ENCODE measurements at places on chromosomes 16 and 17.

DNA sequence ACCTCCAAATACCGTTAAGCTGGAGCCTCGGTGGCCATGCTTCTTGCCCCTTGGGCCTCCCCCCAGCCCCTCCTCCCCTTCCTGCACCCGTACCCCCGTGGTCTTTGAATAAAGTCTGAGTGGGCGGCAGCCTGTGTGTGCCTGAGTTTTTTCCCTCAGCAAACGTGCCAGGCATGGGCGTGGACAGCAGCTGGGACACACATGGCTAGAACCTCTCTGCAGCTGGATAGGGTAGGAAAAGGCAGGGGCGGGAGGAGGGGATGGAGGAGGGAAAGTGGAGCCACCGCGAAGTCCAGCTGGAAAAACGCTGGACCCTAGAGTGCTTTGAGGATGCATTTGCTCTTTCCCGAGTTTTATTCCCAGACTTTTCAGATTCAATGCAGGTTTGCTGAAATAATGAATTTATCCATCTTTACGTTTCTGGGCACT lies 928 bp downstream of the HBA1 start:
- peaks cover 10% of the 10 kb centered on the region for H3K27me3 ChIP-seq
- H3K36me3 ChIP-seq: no peaks in the 10 kb centered on the region
- no peak for DNase-seq

DNA sequence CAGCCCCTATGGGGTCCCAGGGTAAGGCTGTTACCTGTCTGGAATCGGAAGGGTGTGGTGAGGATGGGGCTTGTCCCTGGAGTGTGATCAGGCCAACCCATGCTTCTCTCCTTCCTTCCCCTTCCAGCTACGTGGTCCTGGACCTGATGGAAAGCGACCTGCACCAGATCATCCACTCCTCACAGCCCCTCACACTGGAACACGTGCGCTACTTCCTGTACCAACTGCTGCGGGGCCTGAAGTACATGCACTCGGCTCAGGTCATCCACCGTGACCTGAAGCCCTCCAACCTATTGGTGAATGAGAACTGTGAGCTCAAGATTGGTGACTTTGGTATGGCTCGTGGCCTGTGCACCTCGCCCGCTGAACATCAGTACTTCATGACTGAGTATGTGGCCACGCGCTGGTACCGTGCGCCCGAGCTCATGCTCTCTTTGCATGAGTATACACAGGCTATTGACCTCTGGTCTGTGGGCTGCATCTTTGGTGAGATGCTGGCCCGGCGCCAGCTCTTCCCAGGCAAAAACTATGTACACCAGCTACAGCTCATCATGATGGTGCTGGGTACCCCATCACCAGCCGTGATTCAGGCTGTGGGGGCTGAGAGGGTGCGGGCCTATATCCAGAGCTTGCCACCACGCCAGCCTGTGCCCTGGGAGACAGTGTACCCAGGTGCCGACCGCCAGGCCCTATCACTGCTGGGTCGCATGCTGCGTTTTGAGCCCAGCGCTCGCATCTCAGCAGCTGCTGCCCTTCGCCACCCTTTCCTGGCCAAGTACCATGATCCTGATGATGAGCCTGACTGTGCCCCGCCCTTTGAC lies 2.4 kb downstream of the MAPK7 start:
- DNase-seq: no peak
- no peak overlapping the region for H3K4me3 ChIP-seq
- H3K27me3 ChIP-seq: no peaks in the 10 kb centered on the region
- no peak overlapping the region for H3K27ac ChIP-seq

GRCh38 chr17:30821871-30822723 lies 2.4 kb downstream of the CRLF3 start:
- DNase-seq: no peak
- peak overlapping the region; percentile 85 for H3K4me3 ChIP-seq
- peak overlapping the region; percentile 56 for H3K27ac ChIP-seq
- H3K36me3 ChIP-seq: peaks cover 3% of the 10 kb centered on the region

DNA sequence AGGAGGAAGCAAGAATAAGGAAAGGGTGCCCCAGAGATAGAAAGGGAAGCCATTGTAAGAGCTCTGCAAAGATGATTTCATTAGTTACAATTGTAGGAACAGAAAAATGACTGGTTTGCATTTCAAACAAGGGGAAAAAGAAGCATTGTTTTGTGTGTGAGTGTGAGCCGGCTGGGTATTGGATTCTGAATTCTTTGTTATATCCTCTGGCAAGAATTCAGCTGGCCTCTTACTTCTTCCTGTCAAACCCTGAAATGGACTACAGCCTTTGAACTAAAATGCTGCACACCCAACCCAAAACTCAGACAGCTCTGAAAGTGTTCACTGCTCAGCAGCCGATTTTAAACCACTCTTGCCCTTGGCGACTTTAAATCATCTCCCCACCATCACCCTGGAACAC lies 461.3 kb downstream of the PMP22 start:
- no peak for DNase-seq
- no peaks in the 10 kb centered on the region for H3K27me3 ChIP-seq
- no peak overlapping the region for H3K27ac ChIP-seq
- no peak overlapping the region for H3K4me3 ChIP-seq
- no peaks in the 10 kb centered on the region for H3K4me1 ChIP-seq

DNA sequence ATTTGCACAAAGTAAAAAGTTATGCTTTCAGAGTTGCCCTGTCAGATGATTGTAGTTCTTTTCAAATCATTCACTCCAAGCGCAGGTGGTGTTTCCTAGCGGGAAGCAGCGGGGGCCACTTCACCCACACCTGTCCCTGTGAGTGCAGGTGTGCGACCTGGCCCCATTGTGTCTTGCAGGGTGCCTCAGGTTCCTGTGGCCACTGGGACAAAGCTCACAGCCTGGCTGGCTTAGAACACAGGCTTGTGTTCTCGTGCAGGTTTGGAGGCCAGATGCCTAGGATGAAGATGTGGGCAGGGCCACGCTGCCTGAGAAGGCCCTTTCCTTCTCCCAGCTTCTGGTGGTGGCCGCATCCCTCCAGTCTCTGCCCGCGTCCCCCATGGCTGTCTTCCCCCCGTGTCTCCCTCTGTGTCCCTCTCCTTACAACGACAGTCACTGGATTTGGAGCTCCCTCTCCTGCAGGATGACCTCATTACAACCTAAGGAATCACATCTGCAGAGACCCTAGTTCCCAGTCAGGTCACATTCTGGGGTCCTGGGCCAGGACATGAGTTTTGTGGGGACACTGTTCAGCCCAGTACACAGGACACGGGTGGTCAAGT lies 90.5 kb downstream of the NPIPB11 start:
- H3K27ac ChIP-seq: no peak overlapping the region
- H3K36me3 ChIP-seq: no peaks in the 10 kb centered on the region
- no peak overlapping the region for H3K4me3 ChIP-seq
- DNase-seq: no peak
- no peaks in the 10 kb centered on the region for H3K4me1 ChIP-seq

DNA sequence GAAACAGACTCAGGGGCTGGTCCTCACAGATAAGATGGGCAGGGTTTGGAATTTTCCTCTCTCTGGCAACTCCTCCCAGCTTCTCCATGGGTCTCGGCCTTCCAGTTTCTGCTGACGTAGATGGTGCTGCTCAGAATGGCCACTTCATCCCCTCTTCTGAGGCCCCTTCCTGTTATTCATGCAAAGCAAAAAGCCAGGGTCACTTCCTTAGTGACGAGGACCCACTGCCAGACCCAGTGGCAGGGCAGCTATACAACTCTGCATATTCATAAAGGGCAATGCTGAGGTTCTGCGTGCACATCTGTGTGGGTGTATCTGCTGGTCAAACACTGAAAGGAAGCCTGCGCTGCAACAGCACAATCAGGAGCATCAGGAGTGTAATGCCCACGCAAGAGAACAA lies 108.8 kb downstream of the WSCD1 start:
- H3K4me1 ChIP-seq: no peaks in the 10 kb centered on the region
- no peaks in the 10 kb centered on the region for H3K27me3 ChIP-seq
- no peak overlapping the region for H3K27ac ChIP-seq

- peaks cover 71% of the 10 kb centered on the region for H3K27me3 ChIP-seq
- H3K4me3 ChIP-seq: no peak overlapping the region
- peaks cover 25% of the 10 kb centered on the region for H3K4me1 ChIP-seq
- H3K27ac ChIP-seq: no peak overlapping the region
- H3K36me3 ChIP-seq: no peaks in the 10 kb centered on the region
Measured at GRCh38 chr17:74433421-74434121, 1.7 kb downstream of the GPRC5C start.

DNA sequence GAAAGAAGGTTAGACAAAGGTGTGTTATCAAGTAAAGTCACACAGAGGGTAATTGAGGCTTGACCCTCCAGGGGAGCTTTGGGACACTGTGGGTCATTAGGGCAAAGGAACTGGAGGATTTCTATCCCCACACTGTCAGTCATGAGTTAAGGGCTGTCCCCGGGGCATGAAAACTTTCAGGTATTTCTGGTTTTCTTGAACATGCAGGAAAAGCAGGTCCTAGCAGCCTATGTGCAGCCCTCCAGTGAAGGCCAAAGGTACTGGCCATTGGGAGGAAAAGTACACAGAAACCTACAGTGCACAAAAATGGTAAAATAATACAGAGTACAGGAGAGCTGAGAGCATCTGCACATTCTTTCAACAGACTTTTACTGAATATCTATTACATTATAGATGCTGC lies 44.4 kb upstream of the SCNN1B start:
- no peaks in the 10 kb centered on the region for H3K27me3 ChIP-seq
- H3K36me3 ChIP-seq: no peaks in the 10 kb centered on the region

DNA sequence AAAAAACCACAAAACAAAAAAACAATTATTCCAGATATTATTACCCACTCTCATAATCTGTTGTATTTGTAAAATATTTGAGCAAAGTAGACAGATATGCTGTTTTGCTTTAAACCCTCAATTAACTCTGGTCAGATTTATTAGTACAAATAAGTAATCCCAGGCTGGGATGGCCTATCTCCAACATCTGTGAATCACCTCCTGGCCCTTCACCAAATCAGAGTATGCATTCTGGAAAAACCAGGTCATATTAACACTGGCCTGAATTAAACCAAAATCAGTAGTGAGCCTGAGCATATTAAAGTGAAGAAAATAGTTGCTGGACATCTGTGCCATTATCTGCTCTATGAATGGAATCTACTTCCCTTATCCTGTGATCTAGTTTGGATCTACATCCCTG lies 41.0 kb downstream of the STAT3 start:
- H3K36me3 ChIP-seq: peaks cover 40% of the 10 kb centered on the region
- no peak overlapping the region for H3K27ac ChIP-seq
- H3K27me3 ChIP-seq: no peaks in the 10 kb centered on the region
- H3K4me3 ChIP-seq: no peak overlapping the region

- no peaks in the 10 kb centered on the region for H3K36me3 ChIP-seq
- no peak overlapping the region for H3K27ac ChIP-seq
- no peak for DNase-seq
- H3K4me1 ChIP-seq: peaks cover 36% of the 10 kb centered on the region
Measured at GRCh38 chr17:27810211-27810901, 10.0 kb upstream of the NOS2 start.

- no peak overlapping the region for H3K27ac ChIP-seq
- H3K27me3 ChIP-seq: no peaks in the 10 kb centered on the region
- H3K36me3 ChIP-seq: no peaks in the 10 kb centered on the region
- peak overlapping the region; percentile 27 for H3K4me3 ChIP-seq
- peaks cover 4% of the 10 kb centered on the region for H3K4me1 ChIP-seq
Measured at GRCh38 chr16:86740906-86741799, 162.8 kb downstream of the FOXL1 start.
